Fibroblast of upper back skin (primary cell): ENCODE measurements at places on chromosomes 11 and 22.

- peak; percentile 96 for DNase-seq
Measured at GRCh38 chr11:60841797-60842667, at the start of gene CCDC86. CCDC86 (plus strand) TSS chr11:60842113; CDS start chr11:60842125, 12 bp downstream.

DNA sequence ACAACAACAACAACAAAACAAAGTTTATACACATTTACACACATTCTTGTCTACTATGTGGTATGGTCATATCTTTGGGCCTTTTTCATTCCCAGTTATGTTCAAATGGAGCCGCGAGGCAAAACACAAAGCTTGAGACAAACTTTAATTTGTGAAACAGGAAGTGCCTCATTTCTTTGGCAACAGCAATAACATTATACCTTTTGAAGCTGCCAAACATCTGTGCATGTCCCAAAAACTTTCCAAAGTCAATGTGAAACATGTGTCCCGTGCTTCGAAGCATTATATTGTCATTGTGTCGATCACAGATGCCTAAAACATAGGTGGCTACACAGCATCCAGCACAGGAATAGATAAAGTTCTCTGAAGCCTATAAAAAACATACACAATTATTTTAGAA, 25.0 kb upstream of the RPS13 start:
- DNase-seq = no peak

- no peak for DNase-seq
Measured at GRCh38 chr11:93512073-93512475, 31.1 kb downstream of the SMCO4 start.

DNA sequence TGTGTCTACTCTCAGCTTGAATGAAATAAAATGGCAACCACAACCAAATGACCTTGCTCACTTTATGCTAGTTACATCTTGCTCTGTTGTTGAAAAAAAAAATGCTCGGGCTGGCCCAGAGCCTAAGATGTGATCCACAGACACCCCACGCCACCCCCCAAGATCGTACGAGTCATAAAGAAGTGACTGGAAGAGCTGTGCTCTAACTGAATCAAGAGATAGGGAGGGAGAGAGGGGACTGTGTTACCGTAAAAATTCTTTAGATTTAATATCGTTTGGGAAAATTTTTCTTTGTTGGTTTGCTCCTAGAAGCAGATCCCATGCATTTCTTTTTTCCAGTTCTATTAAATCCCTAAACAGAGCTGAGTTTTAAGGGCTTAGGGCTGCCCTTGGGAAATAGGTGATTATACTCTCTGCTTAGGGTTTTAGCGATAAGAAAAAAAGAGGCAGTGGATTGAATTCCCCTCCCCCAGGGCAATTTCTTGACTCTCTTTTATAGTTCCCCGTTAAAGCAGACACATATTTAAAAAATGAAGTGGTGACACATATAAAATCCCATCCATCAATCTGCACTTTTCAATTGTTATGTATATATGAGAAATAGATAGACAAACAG, 14.5 kb downstream of the MAML2 start:
- DNase-seq = peak; percentile 80

DNA sequence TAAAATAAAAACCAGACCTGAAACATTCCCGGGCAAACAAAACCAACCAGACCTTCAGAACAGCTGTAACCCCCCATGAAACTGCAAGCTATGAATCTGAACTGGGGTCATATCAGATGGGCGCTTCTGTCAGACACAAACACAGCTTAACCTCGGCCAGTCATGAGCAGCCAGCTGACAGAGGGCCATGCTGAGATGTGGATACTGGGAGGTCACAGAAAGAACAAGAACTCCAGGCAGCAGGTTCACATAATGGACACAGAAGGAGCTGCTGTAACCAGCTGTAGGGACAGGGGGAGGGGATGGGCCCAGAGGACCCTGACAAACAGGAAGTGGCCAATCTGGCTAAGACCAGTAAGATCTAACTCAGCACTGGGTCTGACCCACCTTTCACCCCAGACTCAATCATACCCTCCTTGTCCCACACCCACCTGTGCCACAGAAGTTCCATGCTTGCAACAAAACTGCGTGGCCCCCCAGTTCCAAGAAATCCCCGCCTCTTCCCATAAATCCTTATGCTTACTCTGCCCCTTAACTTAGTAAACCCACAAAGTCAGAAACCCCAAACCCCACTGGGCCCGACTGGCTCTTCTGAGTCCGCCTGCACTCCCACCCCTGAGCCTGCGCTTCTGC, 4.0 kb downstream of the APOL4 start:
- DNase-seq = no peak

- no peak for DNase-seq
Measured at GRCh38 chr22:41808400-41808799, 7.9 kb downstream of the CCDC134 start.

DNA sequence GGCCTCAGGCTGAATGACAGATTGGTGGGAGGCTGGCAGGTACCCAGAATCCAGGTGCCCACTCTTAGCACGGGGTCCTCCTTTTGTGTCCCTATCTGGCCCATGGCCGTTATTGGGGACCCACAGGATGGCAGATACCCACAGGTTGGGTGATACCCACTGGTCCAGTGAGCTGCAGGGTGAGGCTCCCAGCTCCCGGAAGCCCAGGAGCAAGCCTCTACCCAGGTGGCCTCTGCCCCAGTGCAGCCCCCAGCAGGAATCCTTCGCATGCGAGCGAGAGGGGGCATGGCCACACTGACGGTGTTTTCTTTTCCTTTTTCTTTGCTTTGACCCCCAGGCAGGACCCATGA, 116.1 kb downstream of the PHF21B start:
- no peak for DNase-seq

GRCh38 chr11:65917434-65918210, 1.2 kb downstream of the C11orf68 start:
- no peak for DNase-seq

- no peak for DNase-seq
Measured at GRCh38 chr11:68025047-68025446, 5.4 kb upstream of the NDUFS8 start.

DNA sequence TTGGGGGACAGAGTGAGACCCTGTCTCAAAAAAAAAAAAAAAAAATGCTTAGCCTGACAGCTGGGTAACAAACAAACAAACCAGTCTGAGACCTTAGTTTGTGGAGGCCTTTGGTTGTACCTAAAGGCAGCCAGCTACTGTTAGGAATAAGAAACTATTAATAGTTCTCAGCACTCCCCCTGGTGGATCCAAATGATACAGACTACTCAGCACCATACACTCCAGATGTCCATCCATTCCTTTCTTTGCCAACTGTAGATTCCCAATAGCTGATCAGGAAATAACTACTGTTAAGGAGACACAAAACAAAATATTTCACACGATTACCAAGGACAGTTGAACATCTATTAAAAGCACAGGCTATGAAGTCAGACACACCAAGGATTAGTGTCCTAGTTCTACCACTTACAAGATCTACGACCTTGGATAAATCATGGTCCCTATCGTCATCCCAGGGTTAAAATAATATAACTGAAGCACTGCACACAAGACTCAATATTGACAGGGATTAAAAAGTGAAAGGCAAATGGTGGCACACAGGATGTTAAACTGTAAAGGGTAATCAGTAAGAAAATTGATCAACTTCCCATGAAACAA, 17.2 kb downstream of the CLDN25 start:
- peak; percentile 47 for DNase-seq

DNA sequence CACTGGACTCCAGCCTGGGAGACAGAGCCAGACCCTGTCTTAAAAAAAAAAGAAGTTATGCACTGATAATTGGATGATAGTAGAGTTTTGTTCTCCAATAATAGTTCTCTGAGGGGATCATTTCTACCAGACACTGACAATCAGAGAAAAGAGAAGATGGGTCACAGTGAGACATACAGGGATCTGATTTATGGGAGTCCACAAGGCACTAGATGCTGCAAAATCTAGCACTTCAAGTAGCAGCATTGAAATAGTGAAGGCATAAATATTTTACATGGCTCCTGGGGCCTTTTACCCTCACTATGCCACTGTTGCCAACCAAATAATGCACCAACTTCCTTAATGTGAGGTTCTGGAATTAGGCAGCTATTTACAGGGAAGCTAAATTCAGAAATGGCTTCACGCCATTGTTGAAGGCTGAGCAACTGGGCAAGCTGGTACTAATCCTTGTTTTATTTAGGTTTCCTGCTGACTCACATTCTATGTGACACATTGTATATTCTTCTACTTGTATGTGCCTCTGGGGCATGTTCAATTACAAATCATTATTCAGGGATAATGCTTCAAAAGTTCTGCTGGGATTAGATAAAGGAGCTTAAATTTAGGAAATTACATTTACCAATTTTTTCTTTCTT, 38.2 kb upstream of the ABTB2 start:
- peak; percentile 22 for DNase-seq

DNA sequence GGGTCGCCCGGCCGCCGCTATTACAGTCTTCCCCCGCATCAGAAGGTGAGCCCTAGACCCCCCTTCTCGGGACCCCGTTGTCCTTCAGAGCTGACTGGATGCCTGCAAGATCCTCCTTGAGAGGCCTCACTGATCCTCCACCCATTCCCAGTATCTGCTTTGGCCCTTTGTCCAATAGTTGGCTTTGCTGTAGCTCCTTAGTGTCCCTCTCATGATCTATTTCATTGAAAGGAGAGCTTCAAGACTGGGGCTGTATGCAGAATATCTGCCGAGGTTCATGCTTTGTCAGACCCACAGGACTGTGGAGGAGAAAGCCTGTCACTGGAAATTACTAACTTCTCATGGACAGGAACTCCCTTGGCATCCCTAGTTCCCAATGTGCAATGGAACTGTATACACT, 499 bp downstream of the DLAT start:
- no peak for DNase-seq

- no peak for DNase-seq
Measured at GRCh38 chr11:76776472-76776871, 6.7 kb upstream of the TSKU start.

DNA sequence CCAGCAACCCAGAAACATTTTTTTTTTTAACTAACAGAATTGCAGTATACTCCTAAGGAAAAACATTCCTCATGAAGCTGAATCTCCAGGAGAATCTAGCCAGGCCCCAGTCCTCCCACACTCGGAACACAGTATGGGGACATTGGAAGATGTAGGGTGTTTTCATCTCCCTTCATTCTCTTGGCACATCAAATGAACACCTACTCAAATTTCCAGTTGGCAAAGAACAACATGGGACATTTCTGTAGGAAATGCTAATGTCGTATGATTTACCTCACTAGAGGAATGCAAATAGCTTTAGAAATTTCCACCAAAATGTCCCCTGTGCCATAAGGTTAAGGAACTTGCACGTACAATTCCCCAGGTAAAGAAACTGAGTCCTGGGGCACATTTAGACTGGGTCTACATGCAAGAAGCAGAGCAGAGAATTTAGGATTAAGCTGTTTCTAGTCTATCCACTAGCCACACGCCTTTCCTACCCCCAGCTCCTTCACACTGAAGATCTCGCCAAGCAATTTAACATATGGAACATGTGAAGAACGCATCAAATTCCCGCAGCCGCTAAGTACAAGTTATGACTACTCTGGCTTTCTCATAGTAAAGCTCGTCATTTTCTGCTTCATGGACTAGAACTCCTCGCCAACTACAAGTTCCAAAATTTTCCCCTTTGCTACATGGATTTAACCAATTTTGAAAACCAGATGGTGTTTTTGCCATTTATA, 2.9 kb upstream of the CADM1 start:
- no peak for DNase-seq

- DNase-seq = peak; percentile 41
Measured at GRCh38 chr11:112525270-112525669, 264.6 kb upstream of the PLET1 start.

GRCh38 chr22:26957897-26958296, 300.5 kb downstream of the MIAT start:
- peak; percentile 29 for DNase-seq

DNA sequence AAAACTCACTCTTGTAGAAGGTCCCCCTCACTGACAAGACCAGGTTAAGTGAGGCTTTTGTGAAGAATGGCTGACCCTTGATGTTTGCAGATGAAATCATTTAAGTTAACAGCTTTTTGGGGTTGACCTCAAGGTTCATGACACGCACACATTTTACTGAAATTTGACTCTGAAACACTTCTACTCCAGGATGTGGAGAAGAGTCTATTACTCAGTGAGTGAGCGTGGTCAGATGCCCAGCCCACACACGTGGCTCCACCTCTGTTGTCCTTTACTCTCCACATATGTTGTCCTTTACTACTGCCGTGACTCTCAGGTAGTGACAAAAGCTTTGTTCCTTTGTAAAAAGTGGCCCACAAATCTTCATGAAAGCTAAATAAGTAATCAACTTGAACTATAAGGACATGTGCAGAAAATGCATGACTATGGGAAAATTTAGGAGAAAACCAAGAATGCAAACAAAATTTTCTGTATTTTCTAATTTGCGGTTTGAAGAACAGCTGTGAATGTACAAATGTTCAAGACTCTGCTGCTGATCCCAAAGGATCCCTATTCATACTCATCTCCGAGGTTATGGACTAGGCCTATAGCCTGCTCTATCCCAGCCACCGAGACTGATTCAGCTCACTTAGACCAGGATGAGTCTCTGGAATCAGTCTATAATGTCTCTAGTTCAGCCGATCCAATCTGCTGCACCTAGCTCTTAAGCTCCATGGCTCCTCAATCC, 22.4 kb downstream of the XRRA1 start:
- peak; percentile 72 for DNase-seq

- no peak for DNase-seq
Measured at GRCh38 chr11:43788421-43788820, 92.2 kb upstream of the ALKBH3 start.

- peak; percentile 4 for DNase-seq
Measured at GRCh38 chr11:5690736-5691135, 1.1 kb downstream of the TRIM22 start.

DNA sequence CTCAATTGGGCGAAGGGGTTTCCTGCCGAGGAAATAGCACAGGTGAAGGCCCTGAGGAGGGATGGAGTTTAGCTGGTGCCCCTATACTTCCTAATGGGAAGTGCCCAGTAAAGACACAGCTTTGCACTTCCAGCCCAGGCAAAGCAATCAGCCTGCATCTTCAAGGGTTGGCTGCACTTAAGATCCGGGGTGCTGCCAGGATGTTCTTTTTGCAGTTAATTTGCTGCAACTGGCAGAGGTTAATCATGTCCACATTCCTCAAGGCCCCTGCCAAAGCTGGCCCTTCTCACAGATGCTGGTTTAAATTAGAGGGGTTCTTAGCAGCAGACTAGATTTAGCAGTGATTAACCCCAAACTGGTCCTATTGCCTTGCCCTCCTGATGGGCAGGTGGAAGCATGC, 137.7 kb upstream of the NAV2 start:
- DNase-seq = no peak

DNA sequence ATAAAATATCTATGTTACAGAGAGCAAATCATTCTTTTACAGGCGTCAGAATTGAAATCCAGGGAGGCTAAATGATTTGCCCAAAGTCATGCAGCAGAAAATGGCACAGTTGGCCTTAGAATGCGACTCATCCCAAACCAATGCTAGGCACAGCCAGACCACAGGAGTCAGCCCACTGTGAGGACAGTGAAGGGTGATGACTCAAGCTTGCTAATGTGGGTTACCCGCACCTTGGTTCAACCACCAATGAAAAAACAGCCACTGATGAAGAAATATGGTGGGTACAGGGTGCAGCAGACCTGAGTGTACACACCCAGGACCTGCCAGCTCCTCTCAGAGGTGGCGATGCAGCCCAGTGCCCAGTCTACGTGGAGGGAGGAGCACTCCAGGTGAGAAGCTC, 89.7 kb downstream of the ZC3H12C start:
- peak; percentile 65 for DNase-seq
